SW 1271 (cell line): ENCODE measurements at places on chromosomes 13 and 19.
A peak's percentile ranks its signal among the peaks of the same experiment; 100 is the strongest.

DNA sequence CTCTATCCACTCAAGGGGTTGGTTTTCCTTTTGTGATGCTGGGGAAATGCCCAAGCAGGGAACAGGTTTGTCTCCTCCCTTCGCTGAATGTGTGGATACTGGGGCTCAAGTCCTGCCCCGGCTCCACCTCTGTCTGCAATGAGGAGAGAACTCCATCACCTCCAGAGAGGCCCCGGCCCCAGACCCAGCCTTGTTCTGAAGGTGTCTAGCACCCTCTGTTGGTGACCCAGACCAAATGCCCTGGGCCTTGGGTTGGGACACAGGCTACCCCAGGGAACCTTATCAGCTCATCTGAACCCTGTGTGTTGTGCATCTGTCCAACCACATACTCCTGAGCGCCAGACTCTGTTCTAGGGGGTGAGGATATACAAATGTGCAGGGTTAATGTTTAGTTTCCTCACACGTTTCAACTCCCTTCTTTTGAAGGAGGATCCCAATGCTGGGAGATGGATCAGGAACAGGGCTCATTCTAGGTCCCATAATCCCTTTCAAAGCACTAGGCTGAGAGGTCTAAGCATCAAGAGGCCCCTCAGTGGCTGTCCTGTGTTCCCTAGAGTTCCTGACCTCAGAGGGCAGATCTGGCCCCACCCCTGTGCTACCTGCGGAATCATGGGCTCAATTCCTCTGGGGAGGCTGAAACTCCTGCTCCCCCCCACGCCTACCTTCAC lies 112.5 kb upstream of the SLC7A1 start:
- DNase-seq, result peak; percentile 12

DNA sequence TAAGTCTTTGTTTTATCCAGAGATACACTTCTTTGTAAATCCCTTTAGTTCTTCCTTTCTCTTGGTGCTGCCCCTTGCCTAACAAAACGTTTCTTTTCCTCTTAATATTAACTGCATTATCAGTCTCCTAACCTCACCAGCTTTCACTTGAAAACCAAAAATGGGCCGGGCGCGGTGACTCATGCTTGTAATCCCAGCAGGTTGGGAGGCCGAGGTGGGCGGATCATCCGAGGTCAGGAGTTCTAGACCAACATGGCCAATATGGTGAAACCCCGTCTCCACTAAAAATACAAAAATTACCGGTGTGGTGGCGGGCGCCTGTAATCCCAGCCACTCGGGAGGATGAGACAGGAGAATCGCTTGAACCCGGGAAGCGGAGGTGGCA lies 329.8 kb upstream of the MIR17HG start:
- DNase-seq, result no peak

DNA sequence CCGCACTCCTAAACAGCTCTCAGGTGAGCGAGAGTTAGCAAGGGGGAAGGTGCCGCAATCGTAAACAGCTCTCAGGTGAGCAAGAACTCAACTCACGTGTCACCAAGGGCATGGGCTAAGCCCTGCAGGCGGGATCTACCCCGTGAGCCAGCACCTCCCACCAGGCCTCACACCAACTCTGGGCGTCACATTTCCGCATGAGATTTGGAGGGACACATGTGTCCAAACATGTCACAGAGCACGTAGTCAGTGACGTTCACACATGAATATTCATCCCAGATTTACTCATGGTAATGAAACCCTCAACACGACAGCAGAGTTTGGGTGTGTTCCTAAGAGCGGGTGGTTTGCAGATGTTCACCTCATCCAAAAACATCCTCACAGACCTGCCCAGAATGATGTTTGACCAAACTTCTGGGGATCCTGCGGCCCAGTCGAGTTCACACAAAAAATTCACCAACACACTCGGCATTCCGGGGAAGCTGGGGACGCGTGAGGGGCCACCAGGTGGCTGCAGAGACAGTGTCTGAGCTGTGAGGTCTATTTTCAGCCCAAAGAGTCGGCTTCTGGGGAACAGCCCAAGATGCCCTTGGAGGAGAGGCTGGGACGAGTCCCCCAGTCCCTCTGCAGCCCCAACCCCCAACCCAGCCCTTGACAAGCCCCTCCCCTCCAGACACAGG lies 19.6 kb downstream of the C2CD4C start:
- DNase-seq, result no peak

DNA sequence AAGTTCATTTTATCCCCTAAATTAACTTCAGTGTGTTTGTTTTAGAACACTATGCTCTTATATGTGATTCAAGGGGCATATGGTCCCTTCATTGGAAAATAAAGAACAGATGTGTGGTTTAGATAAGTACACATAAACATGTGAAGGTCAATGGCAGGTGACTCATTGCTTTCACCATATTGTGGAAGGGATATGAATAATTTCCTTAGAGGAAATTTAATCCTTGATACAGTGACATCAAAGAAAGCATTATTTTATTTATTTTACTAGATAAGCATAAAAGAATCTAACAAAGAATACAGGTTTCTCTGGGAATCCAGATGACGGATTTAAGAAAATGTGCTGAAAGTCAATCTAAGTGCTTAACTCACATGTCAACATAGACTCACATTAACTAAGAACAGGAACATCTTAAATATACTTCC lies 373.5 kb downstream of the KCTD12 start:
- no peak for DNase-seq

- no peak for DNase-seq
Measured at GRCh38 chr19:497491-497868, 1.2 kb downstream of the MADCAM1 start.

DNA sequence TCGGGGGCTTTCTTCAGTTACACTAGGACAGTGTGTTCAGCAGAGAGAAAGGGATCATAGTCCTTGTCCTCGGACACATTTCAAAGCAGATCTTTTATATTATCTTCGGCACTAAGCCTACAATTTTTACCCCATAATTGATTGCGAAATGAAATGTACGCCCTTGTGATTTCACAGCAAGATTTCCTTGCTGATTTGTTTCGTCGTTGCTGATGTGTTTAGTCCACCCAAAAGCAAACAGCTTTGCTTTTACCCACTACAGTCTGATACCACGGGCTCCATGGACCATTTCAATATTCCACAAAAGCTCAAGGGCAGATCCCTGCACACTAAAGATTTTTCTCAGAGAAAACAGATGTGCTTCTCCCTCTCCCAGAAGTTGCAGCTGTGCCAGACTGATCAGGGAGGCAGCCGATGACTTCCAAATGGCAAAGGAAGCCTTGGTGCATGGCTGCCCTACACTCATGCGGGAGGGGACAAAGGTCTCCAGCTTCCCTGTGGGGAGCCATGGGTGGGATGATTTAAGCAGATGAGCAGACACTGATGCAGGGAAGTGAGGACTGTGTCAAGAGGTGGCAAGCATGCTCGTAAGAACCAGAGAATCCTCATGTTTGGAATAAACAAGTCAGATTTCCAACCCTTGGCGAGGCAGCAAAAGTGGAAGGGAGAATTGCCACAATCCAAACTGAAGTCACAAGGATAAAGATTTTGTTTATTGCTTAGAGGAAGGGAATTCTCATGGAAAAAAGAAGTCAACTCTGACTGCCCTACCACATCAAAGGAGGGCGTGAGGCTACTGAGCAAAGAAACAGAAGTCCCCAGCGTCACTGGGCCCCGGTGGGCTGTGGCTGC lies 81.1 kb downstream of the STK24 start:
- DNase-seq, result no peak

DNA sequence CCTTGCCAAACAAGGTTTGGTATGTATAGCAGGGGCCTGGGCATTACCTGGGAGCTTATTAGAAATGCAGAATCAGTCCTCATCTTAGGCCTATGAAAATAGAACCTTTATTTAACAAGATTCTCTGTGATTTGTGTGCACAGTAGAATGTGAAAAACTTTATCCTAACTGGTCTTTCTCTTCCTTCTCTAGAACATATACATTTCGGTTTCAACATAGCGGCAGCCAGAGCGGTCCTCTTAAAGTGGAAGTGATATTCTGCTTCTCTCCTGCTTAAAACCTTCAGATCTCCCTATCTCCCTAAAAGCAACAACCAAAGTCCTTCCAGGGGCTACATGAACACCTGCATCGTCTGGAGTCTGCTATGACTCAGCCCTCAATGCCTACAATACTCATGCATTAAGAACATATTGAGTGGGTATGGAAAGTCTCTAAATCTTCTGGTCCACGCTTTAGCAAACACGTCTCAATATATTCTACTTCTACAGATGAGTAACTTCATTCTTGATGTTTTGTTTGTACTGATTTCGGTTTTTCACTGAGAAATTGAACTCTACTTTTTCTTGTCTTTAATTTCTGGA lies 84.5 kb downstream of the SPRY2 start:
- DNase-seq, result no peak

DNA sequence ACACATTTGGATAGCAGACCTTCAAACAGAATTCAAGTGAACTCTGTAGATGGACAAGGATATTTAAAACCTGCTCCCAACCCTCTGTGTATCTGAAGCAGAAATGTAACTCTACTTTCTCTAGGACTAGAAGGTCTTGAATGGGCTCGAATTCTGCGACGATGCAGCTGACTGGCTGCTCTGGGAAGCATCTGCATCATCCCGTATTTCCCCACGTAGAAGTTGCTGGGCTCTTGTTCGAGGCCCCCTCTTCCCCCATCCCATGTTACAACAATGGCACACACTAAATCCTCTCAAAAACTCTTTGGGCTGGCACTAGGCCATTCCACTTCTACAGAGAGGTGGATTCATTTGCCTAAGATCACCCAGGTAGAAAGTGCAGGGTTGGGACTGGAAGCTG lies 15.0 kb downstream of the C19orf81 start:
- DNase-seq, result no peak

GRCh38 chr19:1104311-1105007 lies 665 bp downstream of the GPX4 start:
- peak; percentile 53 for DNase-seq

DNA sequence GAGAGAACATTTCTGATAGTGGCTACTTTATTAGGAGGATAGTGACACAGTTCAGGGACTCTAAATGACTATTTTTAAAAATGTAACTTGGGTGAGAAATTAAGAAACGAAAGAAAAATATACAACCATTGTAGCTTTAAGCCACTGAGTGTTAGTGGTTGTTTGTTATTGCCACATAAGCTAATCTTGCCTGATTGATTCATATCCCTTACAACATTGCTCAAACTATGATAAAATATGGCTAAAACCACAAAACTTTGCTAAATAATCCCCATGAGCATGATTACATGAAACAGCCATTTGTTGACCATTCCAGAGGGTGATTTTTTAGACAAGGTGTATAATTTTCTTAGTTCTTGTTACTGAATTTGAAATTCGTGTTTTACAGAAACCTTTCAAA lies 343.4 kb downstream of the SLITRK5 start:
- no peak for DNase-seq

DNA sequence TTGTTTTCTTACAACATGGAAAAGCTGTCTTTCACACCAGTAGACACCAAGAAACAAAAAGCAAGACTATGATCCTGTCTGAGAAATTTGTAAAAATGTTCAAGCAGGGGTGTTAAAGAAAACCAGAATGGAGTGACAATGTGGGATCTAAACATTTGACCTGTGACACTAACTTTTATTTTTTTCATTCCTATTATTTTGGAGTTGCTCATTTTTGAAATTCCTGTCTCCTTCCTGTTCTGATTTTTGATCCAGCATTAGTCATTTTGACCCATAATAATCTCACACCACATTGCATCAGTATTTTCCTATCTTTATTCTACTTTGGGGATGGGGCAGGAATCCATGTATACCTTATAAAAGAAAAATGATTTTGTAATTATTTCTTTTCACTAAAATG lies 164.2 kb downstream of the DLEU7 start:
- no peak for DNase-seq

DNA sequence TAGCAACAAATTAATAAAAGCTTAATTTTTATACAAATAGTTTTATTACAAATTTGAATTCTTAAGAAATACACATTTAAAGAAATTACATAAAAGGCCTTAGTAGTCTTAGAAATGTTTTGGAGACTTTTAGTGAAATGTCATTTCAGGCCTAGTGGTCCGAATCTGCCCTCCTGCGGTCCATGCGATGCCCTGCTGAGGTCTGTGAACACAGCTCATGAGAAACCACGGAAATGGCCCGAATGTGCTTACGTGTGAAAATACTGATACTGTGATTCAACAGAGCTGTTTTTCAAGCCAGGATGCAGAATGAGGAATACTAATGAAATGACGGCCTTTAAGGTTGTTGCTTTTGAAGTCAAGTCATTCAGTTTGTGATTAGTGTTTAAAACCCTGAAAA lies 157.9 kb downstream of the COL4A1 start:
- DNase-seq, result no peak

GRCh38 chr13:29743201-29743786 lies 107.1 kb downstream of the UBL3 start:
- no peak for DNase-seq

GRCh38 chr13:112103260-112103838 lies 36.4 kb downstream of the SOX1 start:
- no peak for DNase-seq

DNA sequence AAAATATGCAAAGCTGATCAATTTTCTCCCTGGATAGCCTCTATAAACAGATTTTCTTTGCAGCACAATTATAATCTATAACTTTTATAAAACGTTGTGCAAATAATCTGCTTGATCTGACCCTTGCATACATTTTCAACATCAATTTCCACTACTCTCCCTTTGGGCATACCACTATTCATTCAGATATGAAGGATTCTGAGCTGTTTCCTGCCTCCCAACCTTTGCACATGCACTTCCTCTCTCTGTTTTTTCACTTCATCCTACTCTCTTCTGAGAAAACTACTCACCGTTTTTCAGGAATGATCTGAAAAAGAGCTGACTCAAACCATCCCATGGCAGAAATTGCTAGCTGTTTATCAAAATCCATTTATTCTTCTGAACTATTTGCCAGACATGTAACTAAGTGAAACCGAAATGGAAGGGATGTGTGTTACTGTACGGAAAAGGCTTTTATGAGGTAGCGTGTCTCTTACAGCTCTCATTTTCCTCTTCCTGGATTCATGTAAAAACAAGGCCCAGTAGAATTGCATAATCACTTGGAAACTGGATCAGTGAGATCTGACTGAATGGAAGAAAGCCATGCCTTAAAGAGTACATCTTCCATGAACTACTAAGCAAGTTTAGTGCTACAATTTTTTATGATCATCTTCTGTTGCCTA lies 1447.3 kb upstream of the MIR17HG start:
- no peak for DNase-seq

DNA sequence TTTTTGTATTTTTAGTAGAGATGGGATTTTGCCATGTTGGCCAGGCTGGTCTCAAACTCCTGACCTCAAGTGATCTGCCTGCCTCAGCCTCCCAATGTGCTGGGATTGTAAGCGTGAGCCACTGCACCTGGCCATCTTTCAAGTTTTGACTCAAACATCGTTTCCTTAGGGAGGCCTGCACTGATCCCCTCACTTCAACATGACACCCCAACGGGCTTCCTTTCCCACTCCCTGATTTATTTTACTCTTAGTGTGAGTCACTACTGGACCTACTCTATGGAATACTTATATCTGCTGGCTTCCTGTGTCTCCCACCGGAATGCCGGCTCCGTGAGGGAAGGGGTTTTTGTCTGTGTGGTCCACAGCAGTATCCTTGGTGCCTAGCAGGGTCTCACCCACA lies 4.5 kb upstream of the ADAMTS10 start:
- no peak for DNase-seq

GRCh38 chr13:25232937-25233515 lies 54.3 kb downstream of the MTMR6 start:
- no peak for DNase-seq
